Activated CD4-positive, alpha-beta T cell treated with anti-CD3 and anti-CD28 coated beads, Interleukin-2, amount 10 ng/mL, durations not matched to agents 7 days and 5 days (primary cell): ENCODE measurements at places on chromosomes 3 and 15. TPM values are rescaled to one million over a fixed set of nuclear protein-coding genes. Genes with fewer than 3 reads are reported as not detected.
A peak's percentile ranks its signal among the peaks of the same experiment; 100 is the strongest.

GRCh38 chr15:52822475-52822874, 32.3 kb upstream of the ONECUT1 start:
- H3K36me3 ChIP-seq: no peaks in the 10 kb centered on the region
- peaks cover 24% of the 10 kb centered on the region for H3K27me3 ChIP-seq
- DNase-seq: no peak
- no peak overlapping the region for H3K4me3 ChIP-seq
- no peak overlapping the region for H3K27ac ChIP-seq
- H3K4me1 ChIP-seq: no peaks in the 10 kb centered on the region

DNA sequence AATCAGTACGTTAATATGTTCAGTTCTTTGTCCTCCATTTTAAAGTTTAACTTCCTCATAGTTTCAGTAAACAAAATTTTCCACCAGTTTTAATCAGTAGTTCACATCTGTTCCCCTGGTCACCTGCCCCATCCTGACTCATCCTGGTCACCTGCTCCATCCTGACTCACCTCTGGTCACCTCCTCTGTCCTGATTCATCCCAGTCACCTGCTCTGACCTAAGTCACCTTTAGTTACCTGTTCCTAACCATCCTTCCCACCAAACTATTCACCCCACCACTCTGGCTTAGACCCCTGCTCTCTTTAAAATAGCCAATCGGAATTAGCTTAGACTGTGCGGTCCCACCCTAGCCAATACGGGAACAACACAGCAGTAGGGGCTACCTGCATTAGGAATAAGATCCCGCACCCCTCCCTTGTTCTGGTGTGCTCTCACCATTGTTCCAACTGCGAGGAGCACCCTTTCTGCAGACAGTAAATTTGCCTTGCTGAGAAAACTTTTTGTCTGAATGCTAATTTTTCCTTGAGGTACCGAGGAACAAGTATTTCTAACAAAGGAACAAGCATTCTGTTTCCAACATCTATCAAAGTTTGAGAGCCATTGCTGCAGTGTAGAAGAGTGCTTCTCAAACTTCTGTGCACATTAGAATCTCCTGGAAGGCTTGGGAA, 169.3 kb downstream of the ADAMTS17 start:
- H3K36me3 ChIP-seq: no peaks in the 10 kb centered on the region
- no peak for DNase-seq
- H3K27ac ChIP-seq: no peak overlapping the region

DNA sequence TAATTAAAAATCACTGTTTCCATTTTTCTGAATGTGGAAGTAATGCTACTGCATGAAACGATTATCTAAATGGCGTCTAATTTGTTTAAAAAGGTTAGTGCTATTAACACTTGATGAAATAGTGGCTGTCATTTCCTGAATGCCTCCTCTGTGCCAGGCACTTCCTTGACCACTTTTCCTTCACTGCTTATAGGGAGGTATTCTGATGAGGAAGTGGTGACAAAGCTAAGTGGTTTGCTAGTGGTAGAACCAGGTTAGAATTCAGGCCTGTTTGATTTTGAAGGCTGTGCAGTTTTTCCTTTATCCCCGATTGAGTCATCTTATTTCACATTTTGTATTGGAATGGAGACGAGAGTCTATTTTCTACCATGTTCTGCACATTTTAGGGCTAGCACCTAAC, 119.0 kb downstream of the USP13 start:
- H3K36me3 ChIP-seq: peaks cover 12% of the 10 kb centered on the region
- no peak overlapping the region for H3K4me3 ChIP-seq
- no peak for DNase-seq

DNA sequence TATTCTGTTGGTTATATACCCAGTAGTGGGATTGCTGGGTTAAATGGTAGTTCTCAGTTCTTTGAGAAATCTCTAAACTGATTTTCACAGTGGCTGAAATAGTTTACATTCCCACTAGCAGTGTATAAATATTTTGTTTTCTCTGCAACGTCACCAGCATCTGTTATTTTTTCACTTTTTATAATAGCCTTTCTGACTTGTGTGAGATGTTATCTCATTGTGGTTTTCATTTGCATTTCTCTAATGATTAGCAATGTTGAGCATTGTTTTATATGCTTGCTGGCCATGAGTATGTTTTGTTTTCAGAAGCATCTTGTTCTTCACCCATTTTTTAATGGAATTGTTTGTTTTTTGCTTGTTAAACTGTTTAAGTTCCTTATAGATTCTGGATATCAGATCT, 612.7 kb upstream of the SGO1 start:
- H3K27ac ChIP-seq: no peak overlapping the region
- no peak for DNase-seq
- H3K36me3 ChIP-seq: no peaks in the 10 kb centered on the region
- no peaks in the 10 kb centered on the region for H3K4me1 ChIP-seq

- no peaks in the 10 kb centered on the region for H3K4me1 ChIP-seq
- H3K36me3 ChIP-seq: no peaks in the 10 kb centered on the region
- no peak for DNase-seq
- H3K4me3 ChIP-seq: no peak overlapping the region
Measured at GRCh38 chr15:81781395-81781794, 264.4 kb downstream of the MEX3B start.

- peaks cover 22% of the 10 kb centered on the region for H3K4me1 ChIP-seq
- H3K4me3 ChIP-seq: no peak overlapping the region
Measured at GRCh38 chr3:129593230-129593594, 13.3 kb downstream of the PLXND1 start.

GRCh38 chr15:85649372-85649771, 145.4 kb downstream of the KLHL25 start:
- H3K27ac ChIP-seq: peak overlapping the region; percentile 75
- no peaks in the 10 kb centered on the region for H3K27me3 ChIP-seq

DNA sequence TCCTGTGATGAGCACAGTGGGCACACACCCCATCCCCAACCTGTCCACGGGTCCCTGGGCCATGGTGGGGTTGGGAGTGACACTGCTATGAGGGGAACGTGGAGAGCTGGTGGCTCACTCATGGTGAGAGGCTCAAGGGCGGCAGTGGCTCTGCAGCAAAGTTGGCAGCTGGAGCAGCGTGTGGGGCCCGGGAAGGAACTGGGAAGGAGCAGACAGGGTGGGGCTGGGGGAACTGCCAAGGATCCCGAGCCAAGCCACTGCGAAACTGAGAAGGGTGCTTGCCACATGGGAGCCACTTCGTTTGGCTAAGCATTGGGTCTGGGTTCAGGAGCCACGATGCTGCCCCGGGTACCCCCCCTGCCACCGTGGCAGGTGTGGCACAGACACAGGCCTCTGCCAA, 80.1 kb downstream of the SNRK start:
- no peaks in the 10 kb centered on the region for H3K27me3 ChIP-seq
- H3K36me3 ChIP-seq: no peaks in the 10 kb centered on the region
- H3K4me1 ChIP-seq: no peaks in the 10 kb centered on the region
- H3K4me3 ChIP-seq: no peak overlapping the region
- DNase-seq: no peak

- H3K4me1 ChIP-seq: peaks cover 72% of the 10 kb centered on the region
- DNase-seq: no peak
- peak overlapping the region; percentile 86 for H3K4me3 ChIP-seq
- H3K36me3 ChIP-seq: peaks cover 23% of the 10 kb centered on the region
Measured at GRCh38 chr3:195543500-195544229, 540 bp upstream of the PPP1R2 start.

DNA sequence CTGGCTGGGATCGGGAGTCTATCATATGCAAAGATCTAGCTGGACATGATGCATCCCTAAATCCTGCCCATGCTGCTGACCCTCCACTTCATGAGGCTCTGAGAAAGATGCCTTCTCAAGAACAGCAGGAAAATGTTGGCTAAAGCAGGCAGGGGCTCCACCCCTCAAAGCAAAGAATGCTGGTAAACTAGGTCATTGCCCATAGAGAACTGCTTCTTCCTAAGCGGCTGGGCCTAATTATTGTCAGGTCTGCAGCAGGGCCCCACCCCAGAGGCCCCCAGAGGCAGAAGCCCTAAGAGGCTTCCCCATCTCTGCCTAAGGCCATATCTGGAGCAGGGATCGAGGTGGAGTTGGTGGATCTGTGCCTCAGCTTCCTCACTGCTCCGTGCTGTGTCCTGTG, 447.4 kb upstream of the PROK2 start:
- peaks cover under 1% of the 10 kb centered on the region for H3K36me3 ChIP-seq
- no peak overlapping the region for H3K4me3 ChIP-seq
- H3K27ac ChIP-seq: no peak overlapping the region
- H3K4me1 ChIP-seq: no peaks in the 10 kb centered on the region
- no peak for DNase-seq

- no peaks in the 10 kb centered on the region for H3K4me1 ChIP-seq
- H3K27me3 ChIP-seq: peaks cover 2% of the 10 kb centered on the region
- DNase-seq: no peak
- no peak overlapping the region for H3K4me3 ChIP-seq
Measured at GRCh38 chr3:155979746-155980145, 109.3 kb downstream of the GMPS start.

DNA sequence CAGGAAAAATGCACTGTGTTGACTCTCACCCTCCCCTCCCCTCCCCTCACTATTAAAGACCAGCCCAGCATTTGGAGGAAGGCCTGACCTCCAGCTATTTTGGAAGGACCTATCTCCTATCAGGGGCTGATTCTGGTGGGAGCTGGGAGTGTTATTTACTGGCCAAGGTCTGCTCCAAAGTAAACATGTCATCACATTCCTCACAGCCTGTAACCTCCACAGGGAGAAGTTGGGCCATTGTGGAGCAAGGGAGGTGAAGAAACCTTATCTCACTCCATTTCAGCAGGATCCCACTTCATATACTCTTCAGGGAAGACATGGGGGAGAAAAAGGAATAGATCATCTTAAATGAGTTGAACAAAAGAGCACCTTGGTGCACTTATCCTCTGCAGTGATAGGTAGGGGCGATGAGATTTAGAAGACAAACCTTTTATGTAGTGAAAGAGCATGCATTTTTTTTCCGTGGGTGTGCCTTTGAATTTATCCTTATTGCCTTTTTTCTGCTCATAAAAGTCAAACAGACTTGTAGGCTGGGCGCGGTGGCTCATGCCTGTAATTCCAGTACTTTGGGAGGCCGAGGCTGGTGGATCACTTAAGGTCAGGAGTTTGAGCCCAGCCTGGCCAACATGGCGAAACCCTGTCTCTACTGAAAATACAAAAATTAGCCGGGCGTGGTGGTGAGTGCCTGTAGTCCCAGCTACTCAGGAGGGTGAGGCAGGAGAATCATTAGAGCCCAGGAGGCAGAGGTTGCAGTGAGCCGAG, 15.6 kb upstream of the FLNB start:
- H3K27ac ChIP-seq: no peak overlapping the region
- H3K27me3 ChIP-seq: no peaks in the 10 kb centered on the region
- no peaks in the 10 kb centered on the region for H3K36me3 ChIP-seq
- H3K4me3 ChIP-seq: no peak overlapping the region

GRCh38 chr15:81092559-81092902, 41.5 kb upstream of the CFAP161 start:
- peaks cover 23% of the 10 kb centered on the region for H3K27me3 ChIP-seq
- DNase-seq: no peak
- H3K4me1 ChIP-seq: no peaks in the 10 kb centered on the region
- H3K4me3 ChIP-seq: no peak overlapping the region
- H3K27ac ChIP-seq: no peak overlapping the region
- no peaks in the 10 kb centered on the region for H3K36me3 ChIP-seq

DNA sequence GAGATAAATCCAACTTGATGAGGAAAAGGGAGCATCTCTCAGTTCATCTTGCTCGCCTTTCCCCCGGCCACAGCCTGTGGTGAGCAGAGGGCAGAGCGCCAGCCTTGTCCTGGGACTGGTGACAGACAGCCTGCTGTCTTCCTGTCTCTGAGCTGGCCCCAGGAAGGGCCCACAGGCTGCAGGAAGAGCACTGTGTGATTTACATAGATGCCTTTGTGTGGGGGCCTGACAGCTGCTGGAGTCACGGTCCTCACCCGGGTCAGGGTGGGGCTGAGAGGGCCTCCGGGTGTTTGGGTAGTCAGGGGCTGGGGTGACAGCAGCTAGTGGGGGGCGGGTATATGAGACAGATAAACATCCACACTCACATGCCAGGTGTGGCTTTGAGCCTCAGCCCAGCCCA, 29.3 kb downstream of the PLA2G4D start:
- no peak for DNase-seq
- H3K4me1 ChIP-seq: peaks cover 6% of the 10 kb centered on the region
- peaks cover 14% of the 10 kb centered on the region for H3K27me3 ChIP-seq
- H3K27ac ChIP-seq: no peak overlapping the region

- no peaks in the 10 kb centered on the region for H3K36me3 ChIP-seq
- H3K27ac ChIP-seq: no peak overlapping the region
- peaks cover 22% of the 10 kb centered on the region for H3K4me1 ChIP-seq
- H3K27me3 ChIP-seq: peaks cover 14% of the 10 kb centered on the region
- DNase-seq: no peak
Measured at GRCh38 chr3:194772241-194773000, 86.7 kb downstream of the FAM43A start.

GRCh38 chr3:40055956-40056355, 246.5 kb downstream of the MYRIP start:
- no peak for DNase-seq
- no peak overlapping the region for H3K4me3 ChIP-seq
- H3K27me3 ChIP-seq: peaks cover 4% of the 10 kb centered on the region

DNA sequence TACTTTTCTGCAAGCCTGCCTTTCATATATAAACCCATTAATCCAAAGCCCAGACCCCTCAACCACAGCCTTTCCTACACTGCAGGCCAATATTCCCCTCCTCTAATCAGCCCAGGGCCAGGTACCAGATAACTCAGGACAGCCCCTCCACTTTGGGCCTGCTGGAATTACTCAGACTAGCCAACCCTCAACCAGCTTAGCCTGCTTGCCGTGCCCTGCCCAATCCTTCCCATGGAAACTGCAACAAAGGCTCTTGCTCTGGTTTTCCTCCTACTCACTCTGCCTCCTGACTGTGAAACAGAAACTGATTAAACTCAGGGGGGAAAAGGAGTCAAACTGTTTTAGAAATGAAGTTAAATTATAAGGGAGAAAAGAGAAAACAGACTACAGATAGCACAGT, 248.1 kb downstream of the KLF13 start:
- no peak overlapping the region for H3K27ac ChIP-seq
- H3K4me1 ChIP-seq: no peaks in the 10 kb centered on the region
- peaks cover 19% of the 10 kb centered on the region for H3K27me3 ChIP-seq
- H3K4me3 ChIP-seq: no peak overlapping the region

GRCh38 chr15:64158363-64159134, 4.3 kb downstream of the PPIB start:
- H3K4me3 ChIP-seq: no peak overlapping the region
- peaks cover 33% of the 10 kb centered on the region for H3K4me1 ChIP-seq
- DNase-seq: no peak
- H3K27ac ChIP-seq: peak overlapping the region; percentile 63
- H3K36me3 ChIP-seq: peaks cover 45% of the 10 kb centered on the region

Gene XIRP1
- not detected for total RNA-seq

Gene SAMMSON
- total RNA-seq: not detected

Gene PRSS50
- total RNA-seq: not detected

Gene TMEM87A
- 37.7 TPM for total RNA-seq

Gene TF
- total RNA-seq: 0.21 TPM

Gene EEFSEC
- 16.6 TPM for total RNA-seq

Gene TMEM40
- total RNA-seq: not detected

Gene POTEB2
- not detected for total RNA-seq
